Tongue (tissue), 3 donors: ENCODE measurements at places on chromosomes 7 and 10. TPM values are rescaled to one million over a fixed set of nuclear protein-coding genes. Genes with fewer than 3 reads are reported as not detected.

MINDY3 gene
- 43.8 TPM for total RNA-seq

GRCh38 chr10:114819322-114819721 lies 2.3 kb upstream of the FHIP2A start:
- no peak for DNase-seq

DNA sequence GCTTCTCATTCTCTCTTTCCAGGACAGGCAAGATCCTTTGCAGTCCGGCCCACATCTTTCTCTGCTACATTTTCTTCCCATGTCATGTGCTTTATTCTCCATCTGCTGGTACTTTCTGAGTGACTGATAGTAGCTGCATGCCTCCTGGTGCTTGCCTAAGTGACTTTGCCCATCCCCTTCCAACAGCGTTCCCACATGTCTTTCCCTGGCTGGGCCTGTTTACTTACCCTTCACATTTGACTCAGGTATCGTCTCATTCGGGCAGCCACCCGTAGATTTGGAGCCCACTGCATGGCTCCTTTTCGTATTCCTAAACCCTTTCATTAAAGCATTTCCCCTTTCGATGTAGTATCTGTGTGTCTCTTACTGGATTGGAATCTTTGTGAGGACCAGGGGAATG lies 24.6 kb downstream of the TYW1 start:
- DNase-seq = no peak

NYAP1 gene
- total RNA-seq = 2.3 TPM

- no peak for DNase-seq
Observed at GRCh38 chr10:53135897-53136253, 363.3 kb upstream of the MBL2 start.

GRCh38 chr7:140591180-140591902 lies 49.3 kb downstream of the DENND2A start:
- no peak for DNase-seq
